ENCODE measurements at places on chromosomes 12 and 14.

DNA sequence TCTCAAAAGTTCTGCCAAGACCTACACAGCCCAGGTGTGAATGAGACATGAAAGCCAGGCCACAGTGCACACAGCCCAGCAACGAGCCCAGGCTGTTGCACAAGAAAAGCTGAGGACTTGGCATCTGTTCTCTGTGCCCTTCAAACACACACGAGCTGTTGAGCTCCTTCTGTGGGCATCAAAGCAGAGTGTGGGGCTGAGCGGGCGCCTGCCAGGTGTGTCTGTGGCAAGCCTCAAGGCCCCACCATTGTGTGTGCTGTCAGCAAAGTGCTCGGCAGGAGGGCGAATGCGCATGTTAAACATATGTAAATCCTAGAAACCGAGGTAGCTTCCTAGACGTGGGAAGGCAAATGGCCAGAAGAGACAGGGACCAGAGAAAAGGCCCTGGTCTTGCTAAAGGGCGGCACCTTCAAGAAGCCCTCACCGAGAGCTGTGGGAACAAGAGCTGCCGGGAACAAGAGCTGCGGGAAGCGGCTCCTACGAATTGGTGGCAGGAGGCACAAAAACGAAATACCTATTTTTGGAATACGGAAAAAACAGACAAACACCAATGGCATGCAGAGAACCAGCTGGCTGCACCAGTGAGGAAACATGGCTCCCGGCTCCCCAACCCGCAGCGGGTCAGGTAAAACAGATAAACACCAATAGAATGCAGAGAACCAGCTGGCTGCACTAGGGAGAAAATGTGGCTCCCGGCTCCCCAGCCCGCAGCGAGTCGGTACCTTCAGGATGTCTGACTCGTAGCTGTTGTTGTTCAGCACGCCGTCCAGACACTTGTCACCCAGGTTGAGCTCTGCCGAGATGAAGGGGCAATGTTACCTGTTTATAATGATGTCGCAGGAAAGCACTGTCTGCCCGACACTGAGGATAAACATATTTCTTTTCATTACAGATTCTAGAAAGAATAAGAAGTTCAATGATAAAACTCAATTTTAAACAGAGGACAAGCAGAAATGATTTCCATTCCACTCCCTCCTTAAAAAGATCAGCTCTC lies 19.0 kb upstream of the GOLGA3 start:
- no peak for DNase-seq

DNA sequence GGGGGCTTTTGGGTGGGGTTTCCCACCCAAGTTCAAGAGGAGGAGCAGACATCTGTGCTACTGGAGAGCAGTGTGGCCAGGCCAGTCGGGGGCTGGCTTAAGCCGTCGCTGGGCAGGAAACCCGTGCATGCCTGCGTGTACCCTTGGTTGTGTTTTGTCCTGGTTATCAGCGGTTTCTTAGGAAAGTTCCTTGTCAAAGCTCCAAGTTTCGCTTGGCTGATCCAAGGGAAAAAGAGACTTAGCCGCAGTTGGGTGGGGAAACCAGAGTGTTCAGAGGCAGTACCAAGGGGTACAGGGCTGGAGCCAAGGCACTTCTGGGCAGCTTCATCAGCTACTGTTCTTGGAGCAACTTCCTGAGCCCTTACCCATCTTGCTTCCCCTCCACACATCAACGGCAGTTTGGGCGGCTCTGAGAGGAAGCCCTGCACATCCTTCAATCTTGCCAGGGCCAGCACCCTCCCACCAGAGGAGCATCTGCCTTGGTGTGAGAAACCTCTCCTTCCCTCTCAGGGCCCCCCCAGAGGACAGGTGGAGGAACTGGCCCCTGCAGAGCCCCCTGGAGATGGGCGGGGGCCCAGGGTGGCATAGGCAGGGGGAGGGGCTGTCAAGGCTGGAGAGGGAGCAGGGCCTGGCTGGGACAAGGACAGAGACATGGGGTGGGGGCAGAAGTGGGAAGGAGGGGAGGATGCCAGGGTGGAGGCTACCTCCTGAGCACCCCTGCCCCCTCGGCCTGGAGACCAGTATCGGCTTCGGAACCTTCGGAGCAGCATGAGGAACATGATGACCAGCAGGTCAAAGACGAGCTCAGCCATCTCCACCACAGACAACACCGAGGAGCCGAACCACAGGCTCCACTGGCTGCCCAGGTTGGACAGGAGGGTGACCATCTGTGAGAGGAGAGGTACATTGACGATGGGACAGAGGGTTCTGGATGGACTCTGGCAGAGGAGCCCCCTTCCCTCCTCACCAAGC lies 5.8 kb upstream of the TNFRSF1A start:
- DNase-seq = no peak

DNA sequence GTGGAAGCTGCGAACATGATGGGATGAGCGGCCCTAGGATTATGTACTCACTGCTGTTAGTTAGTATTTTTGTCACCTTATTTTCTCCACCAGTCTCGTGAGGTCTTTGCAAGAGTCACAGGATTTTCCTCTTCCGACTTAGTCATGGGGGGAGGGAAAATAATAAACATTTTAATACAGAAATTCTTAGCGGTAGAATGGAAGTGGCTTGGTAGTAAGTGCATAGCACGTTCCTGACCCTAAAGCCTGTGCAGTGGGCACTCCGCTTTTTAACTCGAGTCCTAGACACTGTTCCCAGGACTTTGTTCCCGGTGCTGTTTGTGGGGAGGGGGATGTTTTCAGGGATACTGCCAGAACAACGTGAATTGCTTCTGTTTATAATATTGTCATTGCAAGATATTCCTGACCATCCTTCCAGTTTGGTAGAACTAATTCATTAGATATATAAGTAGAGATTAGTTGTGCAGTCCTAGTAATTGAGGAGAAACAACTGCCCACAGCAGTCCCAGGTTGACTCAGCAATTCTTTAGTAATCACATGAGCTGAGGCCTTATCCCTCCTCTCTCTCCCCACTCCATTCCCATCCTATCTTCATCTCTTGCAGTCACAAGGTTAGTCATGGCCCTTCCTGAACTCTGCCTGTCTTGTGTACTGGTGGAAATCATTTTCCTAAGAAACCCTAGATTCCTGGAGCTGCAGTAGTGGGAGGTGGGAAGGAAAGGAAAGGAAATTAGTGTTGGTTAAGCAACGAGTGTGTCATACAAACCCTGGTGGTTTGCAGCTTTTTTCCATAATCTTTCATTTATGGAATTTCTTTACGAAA lies 799 bp downstream of the SLC38A6 start:
- no peak for DNase-seq

- DNase-seq = no peak
Measured at GRCh38 chr12:108905725-108906124, 25.8 kb downstream of the DAO start.

DNA sequence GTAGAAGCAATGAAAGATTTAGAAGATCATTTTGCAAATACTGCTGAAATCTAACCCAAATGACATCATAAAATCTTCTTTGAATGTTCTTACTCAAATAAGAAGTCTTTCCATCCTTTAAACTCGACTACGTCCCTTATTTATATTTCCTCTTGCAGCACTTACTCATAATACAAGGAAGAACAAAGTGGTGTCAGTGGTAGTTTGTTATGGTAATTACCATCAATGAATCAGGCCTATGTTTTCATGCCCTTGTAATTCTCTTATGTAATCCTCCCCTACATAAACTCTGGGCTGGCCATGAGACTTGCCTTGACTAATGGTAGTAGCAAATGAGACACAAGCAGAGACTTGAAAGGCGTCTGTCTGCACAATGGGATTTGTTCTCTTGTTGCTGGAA lies 17.0 kb downstream of the EEA1 start:
- DNase-seq = no peak

DNA sequence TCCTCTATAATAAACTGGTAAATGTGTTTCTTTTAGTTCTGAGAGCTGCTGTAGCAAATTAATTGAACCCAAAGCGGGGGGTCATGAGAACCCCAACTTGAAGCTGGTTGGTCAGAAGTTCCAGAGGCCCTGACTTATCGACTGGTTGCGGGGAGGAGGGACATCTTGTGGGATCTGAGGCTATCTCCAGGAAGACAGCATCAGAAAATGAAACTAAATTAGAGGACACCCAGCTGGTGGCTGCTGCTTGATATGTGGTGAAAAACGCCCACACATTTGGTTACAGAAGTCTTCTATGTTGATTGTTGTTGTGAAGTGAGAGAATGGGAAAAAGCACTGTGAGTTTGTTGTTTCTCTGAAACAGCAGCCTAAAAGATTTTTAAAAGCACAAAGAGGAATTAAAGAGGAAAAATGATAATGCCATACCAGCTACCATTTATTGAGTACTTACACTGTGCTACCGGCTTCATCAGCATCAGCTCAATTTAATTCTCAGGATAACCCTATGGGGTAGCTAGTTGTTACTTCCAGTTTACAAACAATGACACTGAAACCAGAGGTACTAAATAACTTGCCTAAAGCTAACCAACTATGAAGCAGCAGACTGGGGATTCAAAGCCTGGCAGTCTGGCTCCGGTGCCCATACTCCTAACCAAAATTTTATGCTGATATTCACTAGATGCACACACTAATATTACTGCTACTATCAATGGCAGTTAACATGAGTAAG lies 24.3 kb downstream of the DDX24 start:
- DNase-seq = no peak

GRCh38 chr14:80902608-80903007 lies 38.9 kb downstream of the CEP128 start:
- DNase-seq = no peak

GRCh38 chr14:71659159-71659558 lies 273.1 kb upstream of the RGS6 start:
- DNase-seq = no peak

GRCh38 chr14:81567302-81567701 lies 33.6 kb upstream of the SEL1L start:
- DNase-seq = no peak

GRCh38 chr14:53908416-53908815 lies 48.2 kb downstream of the BMP4 start:
- DNase-seq = no peak

DNA sequence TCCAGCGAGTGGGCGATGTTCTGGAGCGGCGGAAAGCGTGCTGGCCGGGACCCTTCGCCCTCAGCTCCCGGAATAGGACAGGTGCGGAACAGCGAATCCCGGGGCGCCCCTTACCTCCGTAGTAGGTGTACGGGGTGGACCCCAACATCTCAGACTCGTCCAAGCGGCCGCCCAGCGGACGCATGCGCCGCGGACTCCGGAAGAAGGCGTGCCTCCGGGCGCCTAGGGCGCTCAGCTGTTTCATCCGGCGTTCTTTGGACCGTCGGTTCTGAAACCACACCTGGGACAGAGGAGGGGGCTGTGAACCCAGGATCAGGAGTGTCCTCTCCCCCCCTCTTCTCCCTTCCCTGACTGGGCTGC lies 4.5 kb downstream of the LHX5 start:
- DNase-seq = no peak

GRCh38 chr12:5258498-5258897 lies 173.4 kb upstream of the NTF3 start:
- DNase-seq = no peak

GRCh38 chr14:22800346-22800745 lies 14.9 kb downstream of the SLC7A7 start:
- DNase-seq = no peak

DNA sequence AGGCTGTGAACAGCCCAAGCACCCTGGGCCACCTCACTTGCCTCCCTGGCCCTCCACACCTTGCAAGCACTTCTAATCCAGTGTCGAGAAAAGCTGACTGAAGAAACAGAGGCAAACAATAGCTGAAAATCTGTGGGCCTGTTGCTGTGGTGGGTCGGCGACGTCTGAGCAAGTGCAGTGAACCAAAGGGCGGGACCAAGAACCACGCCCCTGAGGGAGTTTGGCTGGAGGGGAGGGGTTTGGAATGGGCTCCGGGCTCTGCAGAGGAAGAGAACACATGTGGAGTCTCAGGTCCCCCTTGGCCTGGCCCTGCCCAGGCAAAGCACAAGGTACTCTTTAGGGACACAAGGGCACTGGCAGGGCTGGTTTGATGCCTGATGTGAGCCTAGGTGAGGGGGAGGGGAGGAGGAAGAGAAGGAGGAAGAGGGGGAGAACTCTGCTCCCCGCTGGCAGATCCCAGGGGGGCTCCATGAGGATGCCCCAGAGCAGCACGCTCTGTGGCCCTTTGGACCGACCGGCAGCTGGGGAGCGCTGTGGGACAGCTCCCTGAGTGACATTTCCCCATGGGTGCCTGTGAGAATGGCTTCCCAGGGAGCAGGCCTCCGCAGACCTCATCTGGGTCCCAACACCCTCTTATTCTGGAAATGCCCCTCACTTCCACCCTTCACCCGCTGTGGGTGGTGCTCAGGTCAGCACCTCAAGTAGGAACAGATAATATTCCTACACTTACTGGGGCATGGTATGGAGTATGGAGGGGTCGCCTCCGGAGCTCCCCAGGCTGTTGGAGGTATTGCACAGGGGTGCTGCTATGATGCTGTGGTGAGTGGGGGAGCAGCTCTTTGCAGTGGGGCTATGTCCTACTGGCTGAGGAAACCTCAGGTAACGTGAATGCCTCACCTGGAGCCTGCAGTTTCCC lies 85.5 kb downstream of the CPSF2 start:
- DNase-seq = no peak

DNA sequence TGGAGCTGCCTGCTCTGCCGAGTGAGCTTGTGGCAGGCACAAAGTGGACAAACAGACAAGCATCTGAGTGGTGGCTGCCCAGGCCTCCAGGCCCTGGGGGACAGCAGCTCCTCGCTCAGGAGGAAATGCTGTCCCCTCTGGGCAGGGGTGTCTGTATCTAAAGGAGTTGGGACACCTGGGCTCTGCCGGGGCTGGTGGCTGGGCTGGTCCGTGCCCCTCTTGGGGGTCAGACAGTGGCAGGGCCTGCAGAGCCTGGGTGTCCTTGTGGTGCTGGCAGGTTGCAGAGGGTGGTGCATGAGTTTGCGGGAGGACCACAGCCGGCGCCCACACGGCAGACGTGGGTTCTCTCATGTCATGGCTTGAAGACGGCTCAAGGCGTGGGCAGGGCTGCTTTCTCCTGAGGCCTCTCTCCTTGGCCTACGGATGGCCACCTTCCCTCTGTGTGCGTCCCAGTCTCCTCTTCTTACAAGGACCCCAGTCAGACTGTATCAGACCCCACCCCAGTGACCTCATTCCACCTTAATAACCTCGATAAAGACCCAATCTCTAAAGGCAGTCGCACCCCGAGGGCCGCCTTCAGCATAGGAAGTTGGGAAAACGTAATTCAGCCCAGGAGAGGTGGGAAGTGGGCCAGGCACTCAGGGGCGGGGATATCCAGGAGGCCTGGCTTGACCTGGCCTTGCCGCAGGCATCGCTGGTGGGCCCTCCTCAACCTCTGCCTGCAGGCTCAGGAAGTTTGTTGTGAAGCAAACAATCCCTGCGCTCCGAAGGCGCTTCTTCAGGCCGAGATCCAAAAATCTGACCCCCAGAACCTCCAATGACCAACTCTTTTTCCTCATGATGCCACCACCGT lies 110.0 kb downstream of the KIF26A start:
- no peak for DNase-seq

- DNase-seq = no peak
Measured at GRCh38 chr12:13959131-13959723, 22.2 kb downstream of the GRIN2B start.

- DNase-seq = no peak
Measured at GRCh38 chr12:79818856-79819255, 116.0 kb downstream of the PPP1R12A start.
